ENCODE measurements at places on chromosomes 3 and 15.
A peak's percentile ranks its signal among the peaks of the same experiment; 100 is the strongest.

DNA sequence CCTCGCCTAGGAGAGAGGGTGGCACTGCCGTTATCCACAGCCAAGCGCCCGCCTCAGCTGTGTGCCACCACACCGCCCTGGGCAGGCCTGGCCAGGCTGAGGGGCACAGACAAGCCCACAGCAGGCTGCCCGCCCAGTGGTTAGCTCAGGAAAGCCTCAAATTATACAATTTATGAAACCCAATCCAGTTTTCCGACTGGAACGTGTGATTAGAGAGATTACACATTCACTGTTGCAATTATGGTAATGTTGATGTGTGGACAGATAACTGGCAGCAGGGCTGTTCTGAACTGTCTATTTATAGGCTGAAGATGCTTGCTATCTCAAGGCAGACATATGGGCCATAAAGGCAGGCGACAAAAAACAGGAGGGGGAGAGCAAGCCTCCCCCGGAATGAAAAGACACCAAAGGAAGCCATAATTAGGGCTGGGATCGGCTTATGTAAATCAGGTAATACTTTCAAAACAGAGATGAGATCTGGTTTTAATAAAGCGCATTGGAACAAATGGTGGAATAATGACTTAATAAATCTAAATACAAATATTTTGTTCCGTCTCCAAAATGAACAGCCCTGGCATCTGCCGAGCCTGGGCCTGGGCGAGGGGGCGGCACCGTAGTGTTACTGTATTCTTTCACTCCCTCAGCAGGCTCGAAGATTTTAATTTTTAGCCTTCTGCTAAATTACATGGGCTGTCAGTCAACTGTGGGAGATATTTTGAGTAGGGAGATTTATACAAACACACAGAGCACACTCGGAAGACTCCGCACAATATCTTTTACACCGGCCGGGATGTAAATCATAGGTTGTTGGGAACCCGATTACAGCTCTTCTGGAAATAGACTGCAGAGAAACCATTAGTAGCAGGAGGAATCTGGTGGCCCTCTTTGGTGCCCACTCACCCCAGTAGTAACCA, 103.1 kb upstream of the TLE3 start:
- peak; percentile 96 for DNase-seq

DNA sequence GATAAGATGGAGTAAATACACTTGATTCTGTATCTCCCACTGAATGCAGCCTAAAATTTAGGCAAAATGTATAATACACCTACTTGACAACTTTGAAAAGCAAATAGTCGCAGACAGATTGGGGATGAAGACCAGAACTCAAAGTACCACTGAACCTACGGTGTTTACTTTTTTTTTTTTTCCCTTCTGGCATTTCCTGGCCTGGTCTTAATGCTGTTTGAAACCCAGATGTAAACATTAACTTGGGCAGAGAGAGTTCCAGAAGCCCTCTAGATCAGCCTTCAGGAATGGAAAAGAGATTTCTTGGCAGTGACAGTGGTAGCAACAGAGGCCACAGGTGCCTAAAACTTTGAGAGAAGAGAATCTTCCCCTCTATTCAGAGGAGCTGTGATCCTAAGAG, 27.8 kb downstream of the ALPK3 start:
- DNase-seq, result no peak

- peak; percentile 63 for DNase-seq
Observed at GRCh38 chr15:66252685-66253417, 699 bp downstream of the MEGF11 start.

DNA sequence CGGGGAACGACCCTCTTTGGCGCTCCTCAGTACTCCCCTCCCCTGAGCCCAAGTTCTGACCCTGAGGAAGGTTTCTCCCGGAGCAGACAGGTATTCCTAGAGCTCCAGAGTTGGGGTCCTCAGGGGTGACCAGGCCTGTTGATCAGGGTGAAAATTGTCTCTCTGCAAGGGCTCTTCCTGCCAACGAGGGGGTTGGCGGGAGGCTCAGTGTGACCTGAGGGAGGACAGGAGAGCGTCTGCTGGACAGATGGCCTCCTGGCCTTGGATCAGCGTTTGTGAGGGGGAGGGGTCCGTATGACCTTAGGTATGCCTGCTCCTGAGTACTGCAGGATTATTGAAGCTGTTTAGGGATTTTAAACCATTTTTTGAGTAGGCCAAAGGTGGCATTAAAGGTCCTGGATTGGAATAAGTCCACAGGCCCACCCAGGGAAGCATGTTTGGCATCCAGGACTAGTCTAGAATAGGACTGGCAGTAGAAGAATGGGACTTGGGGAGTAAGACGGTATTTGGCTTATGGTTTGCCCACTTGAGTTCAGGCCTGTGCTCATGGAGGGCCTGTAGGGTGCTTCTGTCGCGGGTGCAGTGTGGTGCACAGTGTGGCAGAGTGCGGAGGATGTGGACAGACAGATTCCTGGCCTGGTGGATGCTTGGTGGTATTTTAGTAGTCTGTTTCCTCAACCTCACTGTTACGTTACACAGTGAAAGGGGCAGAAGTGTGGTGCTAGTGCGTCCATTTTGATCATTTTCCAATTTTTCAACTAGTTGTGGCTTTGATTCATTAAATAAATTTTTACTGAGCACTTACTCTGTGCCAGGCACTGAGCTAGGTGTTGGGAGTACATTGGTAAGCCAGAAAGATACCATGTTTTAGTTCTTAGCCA, 959 bp downstream of the ZNF592 start:
- DNase-seq, result no peak

DNA sequence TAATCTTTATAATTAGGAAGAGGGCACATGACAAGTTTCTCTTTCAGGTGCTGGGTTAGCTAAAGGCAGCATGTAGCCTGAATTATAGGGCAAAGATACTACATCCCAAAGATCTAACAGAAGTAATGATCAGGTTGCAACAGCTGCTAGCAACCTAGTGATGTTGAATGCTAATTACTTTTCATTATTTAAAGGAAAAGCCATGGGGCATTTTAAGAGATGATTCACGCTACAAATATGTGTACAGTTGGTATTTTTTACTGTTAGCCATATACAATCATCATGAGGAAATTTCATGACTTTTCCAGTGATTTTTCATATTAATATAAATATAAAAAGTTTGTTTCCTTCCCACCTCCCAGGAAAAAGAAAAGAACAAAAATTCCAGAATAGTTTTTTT, 43.0 kb downstream of the NEK10 start:
- no peak for DNase-seq
